Left lobe of liver (tissue), 2 donors: ENCODE measurements at places on chromosomes 12 and 14. TPM values are rescaled to one million over a fixed set of nuclear protein-coding genes. Genes with fewer than 3 reads are reported as not detected.

- DNase-seq = no peak
Observed at GRCh38 chr14:33307691-33308251, 369.1 kb downstream of the NPAS3 start.

The TMEM52B gene
- total RNA-seq = not detected

GRCh38 chr14:100330007-100330344 is 6.8 kb downstream of the SLC25A47 start:
- no peak for DNase-seq

The ANKRD33 gene
- total RNA-seq = not detected
